ENCODE measurements at places on chromosomes 1 and 21. TPM values are rescaled to one million over a fixed set of nuclear protein-coding genes. Genes with fewer than 3 reads are reported as not detected.

Gene ANKRD45
- total RNA-seq, result not detected

- DNase-seq, result no peak
- no peak overlapping the region for H3K27ac ChIP-seq
- no peaks in the 10 kb centered on the region for H3K36me3 ChIP-seq
- H3K4me3 ChIP-seq, result no peak overlapping the region
- peaks cover 9% of the 10 kb centered on the region for H3K4me1 ChIP-seq
Measured at GRCh38 chr1:182431278-182431677, 18.7 kb upstream of the RGSL1 start.

DNA sequence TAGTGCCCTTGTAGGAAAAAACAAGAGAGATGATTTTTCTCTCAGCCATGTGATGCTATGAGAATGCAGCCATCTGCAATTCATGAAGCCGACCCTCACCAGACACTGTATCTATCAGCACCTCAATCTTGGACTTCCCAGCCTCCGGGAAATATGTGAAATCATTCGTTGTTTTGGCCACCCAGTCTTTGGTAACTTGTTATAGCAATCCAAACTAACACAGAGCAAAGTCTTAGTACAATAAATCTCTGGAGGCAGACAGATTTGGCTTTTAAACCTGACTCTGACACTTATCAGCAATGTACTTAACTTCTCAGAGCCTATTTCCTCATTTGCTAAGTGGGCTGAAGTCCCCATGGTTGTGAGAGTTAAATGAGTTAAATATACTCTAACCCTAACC lies 5.1 kb upstream of the MED18 start:
- no peak overlapping the region for H3K27ac ChIP-seq
- no peaks in the 10 kb centered on the region for H3K27me3 ChIP-seq
- peaks cover 9% of the 10 kb centered on the region for H3K4me1 ChIP-seq

GRCh38 chr1:225442123-225442505 lies 14.3 kb upstream of the LBR start:
- H3K36me3 ChIP-seq, result no peaks in the 10 kb centered on the region
- H3K27me3 ChIP-seq, result no peaks in the 10 kb centered on the region
- H3K4me3 ChIP-seq, result no peak overlapping the region
- H3K4me1 ChIP-seq, result peaks cover 37% of the 10 kb centered on the region
- peak overlapping the region; percentile 47 for H3K27ac ChIP-seq

DNA sequence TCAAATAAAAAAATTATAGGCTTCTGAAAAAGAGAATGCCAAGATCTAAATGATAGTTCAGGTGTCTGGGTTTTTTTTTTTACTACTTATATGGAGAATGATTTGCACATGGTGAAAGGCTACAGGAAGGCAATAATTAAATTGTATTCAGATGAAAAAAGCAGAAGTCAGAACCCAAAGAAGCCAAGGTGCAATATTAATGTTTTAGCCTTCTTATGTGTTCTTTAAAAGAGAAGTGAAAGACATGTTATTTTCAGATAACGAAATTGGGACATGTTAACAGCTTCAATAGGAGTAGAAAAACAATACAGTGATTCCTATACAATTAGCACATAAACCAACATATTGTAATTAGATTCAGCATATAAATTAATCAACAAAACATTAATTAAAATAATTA lies 452.9 kb upstream of the PRMT6 start:
- H3K4me3 ChIP-seq, result no peak overlapping the region
- no peaks in the 10 kb centered on the region for H3K4me1 ChIP-seq
- DNase-seq, result no peak
- no peak overlapping the region for H3K27ac ChIP-seq
- no peaks in the 10 kb centered on the region for H3K27me3 ChIP-seq

DNA sequence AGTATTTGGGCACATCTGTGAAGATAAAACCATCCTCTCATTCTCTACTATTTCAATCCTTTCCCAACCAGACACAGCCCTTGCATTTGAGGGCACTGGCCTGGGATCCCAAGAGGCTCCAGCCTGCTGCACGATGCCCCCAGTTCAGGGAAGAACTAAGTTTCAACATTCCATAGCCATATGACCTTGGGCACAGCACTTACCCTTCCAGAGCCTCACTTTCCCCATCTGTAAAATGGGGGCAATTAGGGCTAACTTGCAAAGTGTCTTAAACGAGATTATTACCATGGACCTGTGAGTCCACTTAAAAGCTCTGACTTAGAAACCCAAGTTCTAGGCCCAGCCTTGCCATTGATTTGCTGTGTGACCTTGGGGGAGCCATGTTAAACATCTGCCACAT lies 22.9 kb downstream of the CDCP2 start:
- DNase-seq, result no peak
- H3K36me3 ChIP-seq, result no peaks in the 10 kb centered on the region
- no peaks in the 10 kb centered on the region for H3K27me3 ChIP-seq
- H3K4me3 ChIP-seq, result no peak overlapping the region
- H3K4me1 ChIP-seq, result no peaks in the 10 kb centered on the region

All from natural killer cell (primary cell).